ENCODE measurements at places on chromosomes 1 and 21.

- no peak for DNase-seq
Observed at GRCh38 chr1:242784084-242784483, 259.6 kb upstream of the PLD5 start.

DNA sequence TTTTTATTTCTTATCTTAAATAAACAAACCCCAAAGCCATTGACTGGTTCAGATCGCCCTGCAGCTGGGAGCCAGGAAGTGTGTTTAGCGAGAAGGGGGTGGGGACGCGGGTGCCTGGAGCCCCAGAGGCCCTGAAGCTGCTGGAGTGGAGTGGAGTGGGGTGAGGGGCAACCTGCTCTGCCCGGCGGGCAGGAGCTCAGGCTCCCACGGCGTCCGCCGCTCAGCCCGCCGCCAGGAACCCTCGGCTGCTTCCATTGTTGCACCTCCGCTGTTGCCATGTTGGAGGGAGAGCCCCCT is 673 bp downstream of the PIK3C2B start:
- peak; percentile 17 for DNase-seq

DNA sequence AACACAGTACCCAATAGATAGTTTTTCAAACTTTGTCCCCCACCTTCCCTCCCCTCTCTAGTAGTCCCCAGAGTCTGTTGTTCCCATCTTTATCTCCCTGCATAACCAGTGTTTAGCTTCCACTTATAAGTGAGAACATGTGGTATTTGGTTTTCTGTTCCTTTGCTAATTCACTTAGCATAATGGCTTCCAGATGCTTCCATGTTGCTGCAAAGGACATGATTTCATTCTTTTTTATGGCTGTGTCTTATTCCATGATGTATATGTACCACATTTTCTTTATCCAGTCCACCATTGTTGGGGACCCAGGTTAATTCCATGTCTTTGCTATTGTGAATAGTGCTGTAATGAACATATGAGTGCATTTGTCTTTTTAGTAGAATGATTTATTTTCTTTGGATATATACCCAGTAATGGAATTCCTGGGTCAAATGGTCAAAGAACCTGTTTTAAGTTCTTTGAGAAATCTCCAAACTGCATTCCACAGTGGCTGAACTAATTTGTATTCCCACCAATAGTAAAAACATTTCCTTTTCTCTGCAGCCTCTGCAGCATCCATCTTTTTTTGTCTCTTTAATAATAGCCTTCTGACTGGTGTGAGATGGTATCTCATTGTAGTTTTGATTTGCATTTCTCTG is 126.0 kb downstream of the AK5 start:
- DNase-seq = no peak

- DNase-seq = no peak
Observed at GRCh38 chr1:47023268-47024140, at the start of gene CYP4X1. TSS of gene CYP4X1 (plus strand) at chr1:47023669. CDS start at chr1:47023818, 149 bp downstream.

DNA sequence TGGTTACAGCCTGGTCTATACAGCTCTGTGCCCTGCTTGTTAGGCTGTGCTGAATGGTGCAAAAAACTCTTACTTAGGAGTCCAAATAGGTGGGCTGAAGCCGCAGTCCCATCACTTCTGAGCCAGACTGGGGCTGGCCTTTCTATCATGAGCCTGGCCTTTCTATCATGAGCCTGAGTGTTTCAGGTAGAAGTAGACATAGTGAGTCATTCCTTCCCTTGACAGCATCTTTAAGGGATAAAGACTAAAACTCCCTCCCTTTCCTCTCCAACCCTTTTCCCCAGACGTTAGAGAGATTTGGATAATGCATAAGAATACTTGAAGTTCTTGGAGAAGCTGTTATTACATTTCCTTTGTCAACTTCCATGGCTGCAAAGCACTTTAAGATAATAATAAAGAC is 46.5 kb upstream of the PARP1 start:
- no peak for DNase-seq

DNA sequence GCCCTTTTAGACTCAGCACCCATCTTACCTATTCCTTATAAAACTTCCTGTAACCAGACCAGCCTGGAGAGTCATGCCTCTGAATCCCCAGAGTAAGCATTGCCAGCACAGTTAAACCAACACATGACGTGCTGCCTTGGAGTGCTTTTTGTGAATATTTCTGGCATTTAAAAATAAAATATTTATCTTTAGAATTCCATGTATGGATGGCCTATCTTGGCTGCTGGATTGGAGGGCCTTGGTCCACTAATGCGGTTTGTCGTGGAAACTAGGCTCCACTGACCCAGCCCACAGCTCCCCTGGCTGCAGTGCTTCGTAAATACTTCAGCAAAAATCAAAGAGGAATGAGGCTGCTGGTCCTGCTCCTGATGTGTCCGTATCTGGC is 17.5 kb downstream of the MTARC1 start:
- no peak for DNase-seq

- DNase-seq = no peak
Observed at GRCh38 chr1:195934817-195935553, 673.3 kb downstream of the KCNT2 start.

GRCh38 chr1:161946071-161946987 is 77.3 kb downstream of the OLFML2B start:
- DNase-seq = no peak

DNA sequence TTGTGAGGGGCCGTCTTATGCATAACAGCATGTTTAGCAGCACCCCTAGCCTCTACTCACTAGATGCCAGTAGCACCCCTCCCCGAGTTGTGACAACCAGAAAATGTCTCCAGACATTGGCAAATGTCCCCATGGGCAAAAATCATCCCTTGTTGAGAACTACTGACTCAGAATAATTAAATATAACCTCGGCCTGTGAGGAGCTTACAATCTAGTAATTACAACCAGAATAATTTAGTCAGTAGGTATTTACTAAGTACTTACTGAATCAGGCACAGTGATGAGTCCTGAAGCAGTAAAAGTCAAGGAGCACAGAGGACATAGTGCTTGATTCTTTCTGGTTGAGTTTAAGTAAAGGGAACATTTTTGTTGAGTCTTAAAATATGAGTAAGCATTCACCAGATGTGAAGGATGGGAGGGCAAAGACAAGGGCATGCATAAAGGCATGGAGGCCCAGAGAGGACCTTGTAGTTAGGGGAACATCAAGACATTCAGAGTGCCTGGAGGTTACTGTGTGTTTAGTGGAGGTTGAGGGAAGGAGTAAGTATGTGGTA is 44.1 kb upstream of the KCNQ4 start:
- no peak for DNase-seq

DNA sequence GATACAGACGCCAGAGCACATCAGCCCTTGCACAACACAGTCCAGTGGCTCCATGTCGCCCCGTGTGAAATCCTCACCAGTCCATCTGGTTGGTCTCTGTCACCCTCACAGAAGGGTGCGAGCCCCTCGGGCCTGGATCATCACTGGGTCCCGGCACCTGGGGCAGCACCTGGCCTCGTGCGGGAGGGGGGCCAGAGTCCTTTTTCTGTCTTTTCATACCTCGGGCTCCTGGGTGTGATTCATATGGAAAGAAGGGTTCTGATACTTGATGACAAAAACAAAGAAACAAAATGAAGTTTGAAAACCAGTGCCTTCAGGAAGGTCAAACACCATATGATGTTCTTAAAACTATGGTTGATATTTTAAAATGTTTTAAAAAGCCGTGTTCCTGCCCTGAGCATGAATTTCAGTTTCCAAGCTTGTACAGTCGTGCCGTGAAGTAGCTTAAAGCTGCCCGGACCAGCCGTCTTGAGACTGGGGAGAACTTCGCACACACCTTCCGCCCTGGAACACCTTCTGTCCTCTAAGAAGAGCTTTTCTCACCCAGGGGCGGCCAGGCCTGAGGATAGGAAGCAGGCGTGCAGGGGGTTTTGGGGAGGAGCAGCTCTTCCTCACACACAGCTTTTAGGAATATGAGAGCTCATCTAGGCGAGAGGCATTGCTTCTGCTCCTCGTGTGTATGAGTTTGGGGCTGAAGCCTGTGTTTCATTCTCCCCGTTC is 35.2 kb downstream of the SLC37A1 start:
- DNase-seq = no peak

DNA sequence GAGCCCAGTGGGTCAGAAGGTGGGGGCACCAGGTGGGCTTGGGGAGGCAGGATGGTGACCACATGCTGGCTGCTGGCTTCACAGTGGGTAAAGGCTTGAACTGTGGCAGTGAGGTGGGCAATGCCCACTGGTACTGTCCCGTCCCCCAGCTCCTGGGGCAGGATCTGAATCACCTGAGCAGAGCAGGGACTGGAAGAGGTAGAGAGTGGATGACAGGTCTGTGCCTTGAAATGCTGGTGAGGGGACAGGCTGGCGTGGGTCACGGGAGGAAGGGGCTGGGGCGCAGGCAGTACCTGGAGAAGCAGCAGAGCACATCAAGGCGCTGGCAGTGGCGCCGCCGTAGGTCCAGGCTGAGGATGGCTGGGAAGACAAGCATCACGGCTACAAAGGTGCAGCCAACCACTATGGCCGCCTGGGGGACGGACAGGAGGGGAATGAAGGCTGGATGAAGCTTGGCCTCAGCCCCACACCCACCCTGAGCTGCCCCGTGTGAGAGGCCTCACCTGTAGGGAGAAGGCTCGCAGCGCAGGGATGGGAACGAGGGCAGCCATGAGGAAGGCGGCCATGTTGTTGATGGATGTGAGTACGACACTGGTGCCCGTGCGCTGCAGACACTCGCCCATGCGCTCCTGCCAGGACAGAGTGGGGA is 14.9 kb downstream of the PTCH2 start:
- DNase-seq = no peak

GRCh38 chr21:36883532-36884486 is 82.7 kb downstream of the HLCS start:
- DNase-seq = no peak

DNA sequence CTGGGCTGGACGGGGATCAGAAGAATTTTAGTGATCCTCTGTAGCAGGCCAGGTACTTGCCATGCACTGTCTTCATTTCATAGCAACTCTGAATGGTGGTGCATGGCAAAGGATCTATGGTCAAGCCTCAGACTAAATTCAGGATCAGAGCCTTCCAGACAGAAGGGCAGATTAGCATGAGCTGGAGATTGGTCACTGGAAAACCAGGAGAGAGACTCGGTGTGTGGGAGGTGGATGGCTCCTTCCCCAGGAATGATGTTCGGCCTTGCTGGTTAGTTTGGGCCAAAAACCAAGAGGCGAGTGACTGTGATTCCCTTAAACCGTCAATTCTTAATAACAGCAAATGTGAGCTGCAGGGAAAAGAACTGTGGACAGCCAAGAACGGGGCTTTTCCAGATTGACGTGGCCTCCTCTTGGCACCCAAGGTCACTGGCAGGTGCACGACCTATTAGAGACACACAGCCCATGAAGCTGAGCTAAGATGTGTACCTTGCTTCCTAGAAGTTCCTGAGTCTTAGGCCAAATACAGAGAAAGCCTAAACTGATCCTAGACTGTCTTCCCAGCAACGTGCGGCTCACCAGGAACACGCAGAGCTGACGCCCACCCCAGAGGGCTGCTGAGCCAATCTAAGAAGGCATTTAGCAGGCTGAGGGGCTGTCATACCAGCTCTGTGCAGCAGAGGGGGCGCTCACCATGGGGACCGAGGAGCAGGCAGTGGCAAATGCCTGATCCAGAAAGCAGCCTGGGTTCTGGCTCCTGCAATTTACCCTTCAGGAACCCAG is 18.5 kb downstream of the ALDH4A1 start:
- DNase-seq = peak; percentile 27

DNA sequence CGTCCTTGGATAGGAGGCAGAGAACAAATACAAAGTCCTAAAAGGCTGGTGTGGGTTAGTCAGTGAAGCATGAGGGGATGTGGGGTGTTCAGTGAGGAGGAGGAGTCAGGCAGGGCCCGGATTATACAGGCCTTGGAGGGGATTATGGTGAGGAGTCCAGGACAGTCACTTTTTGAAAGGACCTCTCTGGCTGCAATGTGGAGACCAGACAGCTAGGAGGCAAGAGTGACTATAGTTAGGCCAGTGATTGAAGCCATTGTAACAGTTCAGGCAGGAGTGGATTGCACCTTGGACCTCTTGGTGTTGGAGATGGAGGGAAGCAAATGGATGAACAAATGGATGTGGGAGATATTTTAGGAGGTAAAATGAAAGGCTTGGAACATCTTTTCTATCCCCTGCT is 115.8 kb downstream of the C1orf94 start:
- DNase-seq = no peak

DNA sequence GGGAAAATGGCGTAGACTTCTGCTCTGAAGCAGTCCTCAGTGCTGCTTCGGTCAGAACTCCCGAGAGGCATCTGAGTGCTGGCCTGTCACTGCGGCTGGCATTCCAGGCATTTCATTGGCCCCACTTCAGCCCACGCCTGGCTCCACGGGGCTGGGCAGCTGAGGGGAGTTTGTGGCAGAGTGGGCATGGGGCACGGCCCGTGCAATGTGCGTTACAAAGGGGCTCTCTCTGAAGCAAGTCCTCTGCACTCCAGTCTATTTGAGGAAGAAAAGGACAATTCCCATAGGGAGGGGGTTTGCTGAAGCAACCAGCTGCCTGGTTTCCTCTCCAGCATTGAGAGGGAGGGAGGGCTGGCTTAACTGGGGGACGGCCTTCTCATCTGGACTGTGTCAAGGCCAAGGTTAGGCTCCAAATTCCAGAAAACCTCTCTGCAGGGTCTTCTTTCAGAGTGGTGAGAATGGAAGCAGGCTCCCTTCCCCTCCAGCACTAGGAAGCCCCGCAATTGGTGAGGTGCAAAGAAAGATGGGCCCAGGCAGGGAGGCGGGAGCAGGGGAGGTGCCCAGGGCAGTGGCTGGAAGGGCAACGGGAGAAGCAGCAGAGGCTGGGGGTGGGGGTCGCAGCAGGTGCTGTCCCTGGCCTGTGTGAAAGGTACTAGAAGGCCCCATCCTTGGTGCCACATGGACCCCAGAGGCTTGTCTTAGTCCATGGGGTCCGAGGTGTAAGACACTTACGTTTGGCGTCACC is 21.1 kb upstream of the GPR157 start:
- no peak for DNase-seq

- peak; percentile 59 for DNase-seq
Observed at GRCh38 chr1:3883194-3883925, 16.7 kb downstream of the C1orf174 start.

DNA sequence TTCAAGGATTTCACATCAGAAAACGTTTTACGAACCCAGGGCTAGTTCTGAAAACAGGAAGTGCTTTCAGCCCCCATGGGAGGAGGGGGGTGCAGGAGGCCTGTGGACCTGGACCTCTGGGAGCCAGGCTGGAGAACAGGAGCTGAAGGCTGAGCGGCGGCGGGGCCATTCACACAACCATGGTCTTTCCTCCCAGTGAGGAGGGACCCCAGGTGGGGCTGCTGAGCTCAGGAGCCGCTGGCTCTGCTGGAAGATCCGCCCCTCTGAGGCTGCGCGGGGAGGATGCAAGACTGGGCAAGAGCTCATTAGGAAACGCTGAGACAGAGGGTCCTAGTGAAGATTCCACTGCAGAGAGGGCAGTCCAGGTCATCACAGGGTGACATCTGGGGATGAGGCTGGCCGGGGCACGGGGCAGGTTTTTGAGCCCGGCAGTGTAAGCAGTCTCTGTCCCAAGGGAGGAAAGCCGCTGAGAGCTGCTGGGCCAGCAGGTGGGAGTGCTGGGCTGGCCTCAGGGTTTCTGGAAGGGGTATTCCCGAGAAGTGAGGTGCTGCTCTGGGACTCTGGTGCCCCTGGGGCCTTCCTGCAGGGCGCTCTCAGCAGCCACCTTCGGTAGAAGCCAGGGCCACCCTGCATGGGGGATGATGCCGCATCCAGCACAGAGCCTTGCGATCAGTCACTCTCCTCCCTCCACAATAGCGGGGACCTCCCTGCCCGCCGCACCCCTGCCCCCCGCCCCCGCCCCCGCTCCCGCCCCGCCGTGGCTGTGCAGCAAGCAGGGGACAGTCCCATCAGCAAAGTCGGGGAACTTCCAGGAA is 7.5 kb downstream of the MX2 start:
- DNase-seq = no peak

GRCh38 chr21:44708213-44708865 is 3.0 kb downstream of the TSPEAR start:
- DNase-seq = no peak

- DNase-seq = no peak
Observed at GRCh38 chr1:174954671-174955669, 44.8 kb upstream of the CACYBP start.
